ENCODE measurements at places on chromosomes 4 and X. TPM values are rescaled to one million over a fixed set of nuclear protein-coding genes. Genes with fewer than 3 reads are reported as not detected.

DNA sequence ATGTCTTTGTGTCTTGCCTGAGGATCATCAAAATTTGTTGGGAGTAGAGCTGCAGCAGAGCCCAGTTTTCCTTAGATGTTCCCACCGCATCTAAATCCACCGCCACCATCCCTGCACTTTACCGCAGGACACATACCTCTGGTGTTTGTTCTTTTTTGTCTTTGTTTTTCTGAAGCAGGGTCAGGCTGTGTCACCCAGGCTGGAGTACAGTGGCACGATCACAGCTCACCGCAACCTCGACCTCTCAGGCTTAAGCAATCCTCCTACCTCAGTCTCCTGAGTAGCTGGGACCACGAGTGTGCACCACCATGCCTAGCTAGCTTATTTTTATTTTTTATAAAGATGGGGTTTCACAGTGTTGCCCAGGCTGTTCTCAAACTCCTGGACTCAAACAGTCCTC is 4.6 kb downstream of the ENOPH1 start:
- DNase-seq = no peak

DNA sequence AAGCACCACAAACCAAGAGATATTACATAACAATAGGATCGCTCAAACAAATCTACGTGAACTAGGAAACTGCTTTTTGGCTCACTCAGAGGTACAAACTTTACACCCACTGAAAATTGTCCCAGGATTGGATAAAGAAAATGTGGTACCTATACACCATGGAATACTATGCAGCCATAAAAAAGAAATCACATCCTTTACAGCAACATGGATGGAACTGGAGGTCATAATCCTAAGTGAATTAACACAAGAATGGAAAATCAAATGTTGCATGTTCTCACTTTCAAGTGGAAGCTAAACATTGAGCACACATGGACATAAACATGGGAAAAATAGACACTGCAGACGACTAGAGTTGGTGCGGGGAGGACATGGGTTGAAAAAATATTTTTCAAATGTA is 207.8 kb downstream of the CBR4 start:
- no peak for DNase-seq

- no peak for DNase-seq
Observed at GRCh38 chrX:35023683-35024082, 81.1 kb downstream of the FAM47B start.

- peak; percentile 77 for DNase-seq
Observed at GRCh38 chr4:140150886-140151698, 2.9 kb downstream of the MAML3 start.

- no peak for DNase-seq
Observed at GRCh38 chr4:58514299-58514698, 1404.1 kb upstream of the IGFBP7 start.

DNA sequence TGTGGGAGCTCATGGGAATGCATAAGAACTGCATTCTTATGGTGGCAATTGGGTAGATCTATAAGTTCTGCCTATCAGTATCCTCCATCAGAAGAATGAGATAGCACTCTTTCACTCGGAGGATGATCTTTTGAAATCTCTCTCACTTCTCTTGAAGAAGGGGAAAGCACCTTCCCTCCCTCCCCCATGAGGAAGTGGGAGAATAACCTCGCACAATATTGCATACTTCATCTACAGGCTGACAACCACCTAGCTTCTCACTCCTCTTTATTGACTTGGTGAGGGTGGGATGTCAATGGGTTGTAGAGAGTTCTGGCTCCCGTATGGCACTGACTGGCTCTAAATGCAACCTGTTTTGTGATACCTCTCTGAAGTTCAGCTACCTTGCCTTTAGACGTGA is 146.7 kb upstream of the SPOCK3 start:
- DNase-seq = no peak

- no peak for DNase-seq
Observed at GRCh38 chr4:190017357-190018200, 9.5 kb downstream of the FRG2 start.

DNA sequence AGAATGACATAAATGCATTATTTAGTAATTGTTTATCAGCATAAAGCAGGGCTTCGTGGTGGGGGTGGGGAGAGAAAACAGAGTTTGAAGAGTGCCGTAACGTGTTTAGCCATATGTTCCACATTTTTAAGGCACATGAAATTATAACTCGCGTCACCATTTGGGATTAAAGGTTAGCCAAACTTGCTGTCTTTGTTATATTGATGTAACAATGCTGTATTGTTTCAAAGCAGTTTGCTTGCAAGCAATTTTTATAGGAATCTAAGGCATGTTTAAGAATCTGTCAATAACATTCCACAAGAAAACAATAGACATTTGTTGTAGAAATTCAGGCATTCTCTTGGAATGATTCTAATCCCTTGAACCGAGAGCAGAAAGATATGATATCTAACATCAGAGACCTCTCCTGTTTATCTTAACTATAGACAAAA is 78.3 kb downstream of the CLDN22 start:
- DNase-seq = no peak

DNA sequence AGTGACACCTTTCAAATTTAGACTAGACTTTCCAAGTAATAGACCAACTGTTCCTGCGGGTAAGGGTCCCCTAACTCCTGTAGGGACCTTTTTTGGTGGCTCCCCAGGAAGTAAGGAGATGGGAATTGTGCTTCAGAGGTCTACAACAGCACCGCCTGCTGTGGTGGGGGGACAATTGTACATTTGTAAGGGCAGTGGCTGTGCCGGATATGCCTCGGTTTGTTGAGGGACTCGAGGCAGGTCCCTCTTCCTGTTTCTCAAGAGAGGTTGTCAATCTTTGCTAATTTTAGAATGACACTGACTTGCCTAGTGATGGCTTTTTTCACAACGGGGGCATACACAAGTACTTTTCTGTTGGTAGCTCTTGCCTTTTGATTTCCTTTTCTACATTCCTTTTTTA is 15.5 kb upstream of the HSD17B11 start:
- no peak for DNase-seq

GRCh38 chrX:19791562-19791961 is 95.8 kb downstream of the SH3KBP1 start:
- DNase-seq = no peak

DNA sequence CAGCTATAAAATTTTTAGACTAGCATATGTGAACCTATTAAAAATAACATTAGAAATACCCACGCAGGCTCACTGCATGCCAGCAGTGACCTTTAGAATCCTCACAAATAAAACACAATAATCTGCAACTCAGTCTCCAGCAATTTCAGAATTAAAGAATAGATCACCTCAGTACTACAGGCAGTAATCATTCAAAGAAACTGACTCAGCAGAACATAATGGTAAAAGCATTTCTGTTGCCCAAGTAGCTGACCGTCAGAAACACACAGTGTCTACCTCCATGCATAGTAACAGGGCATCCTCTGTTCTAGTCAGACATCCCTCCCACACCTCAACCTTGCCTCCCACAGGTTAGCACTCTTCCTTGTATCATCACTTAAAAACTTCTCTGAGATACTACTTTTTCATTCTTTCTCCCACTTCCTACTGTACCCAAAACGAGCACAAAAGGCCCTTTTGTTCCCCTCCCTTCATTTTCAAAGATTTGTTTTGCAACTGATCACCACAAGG is 65.7 kb upstream of the BEND2 start:
- no peak for DNase-seq

The AKAP14 gene
- total RNA-seq = not detected

The NAA11 gene
- not detected for total RNA-seq

The GLRA2 gene
- 113 TPM for total RNA-seq

The GLUD2 gene
- 1.2 TPM for total RNA-seq

The ATP2B3 gene
- 7.3 TPM for total RNA-seq

The FAM90A26 gene
- not detected for total RNA-seq

The MAGEA4 gene
- total RNA-seq = not detected

All from frontal cortex (tissue), 4 donors.